Amniotic epithelial cell (primary cell): ENCODE measurements at places on chromosomes 2 and 18.

DNA sequence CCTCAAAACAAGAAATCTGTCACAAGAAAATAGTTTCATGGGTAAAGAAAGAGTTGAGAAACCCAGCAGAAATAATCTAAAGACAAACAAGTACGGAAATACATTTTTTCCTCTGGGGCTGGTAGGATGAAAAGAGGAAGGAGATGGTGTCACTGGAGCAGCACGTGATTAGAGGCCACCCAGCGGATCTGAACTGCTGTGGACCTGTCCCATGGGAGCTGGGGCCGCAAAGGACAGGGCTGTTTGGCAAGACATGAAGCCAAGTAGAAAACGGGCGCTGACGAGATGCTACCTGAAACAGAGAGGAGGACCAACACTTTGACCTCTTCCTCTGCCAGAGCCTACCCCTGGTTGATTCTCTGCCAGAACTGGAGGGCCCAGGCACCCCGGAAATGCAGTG is 295.4 kb upstream of the ATP5MC3 start:
- no peak for DNase-seq

DNA sequence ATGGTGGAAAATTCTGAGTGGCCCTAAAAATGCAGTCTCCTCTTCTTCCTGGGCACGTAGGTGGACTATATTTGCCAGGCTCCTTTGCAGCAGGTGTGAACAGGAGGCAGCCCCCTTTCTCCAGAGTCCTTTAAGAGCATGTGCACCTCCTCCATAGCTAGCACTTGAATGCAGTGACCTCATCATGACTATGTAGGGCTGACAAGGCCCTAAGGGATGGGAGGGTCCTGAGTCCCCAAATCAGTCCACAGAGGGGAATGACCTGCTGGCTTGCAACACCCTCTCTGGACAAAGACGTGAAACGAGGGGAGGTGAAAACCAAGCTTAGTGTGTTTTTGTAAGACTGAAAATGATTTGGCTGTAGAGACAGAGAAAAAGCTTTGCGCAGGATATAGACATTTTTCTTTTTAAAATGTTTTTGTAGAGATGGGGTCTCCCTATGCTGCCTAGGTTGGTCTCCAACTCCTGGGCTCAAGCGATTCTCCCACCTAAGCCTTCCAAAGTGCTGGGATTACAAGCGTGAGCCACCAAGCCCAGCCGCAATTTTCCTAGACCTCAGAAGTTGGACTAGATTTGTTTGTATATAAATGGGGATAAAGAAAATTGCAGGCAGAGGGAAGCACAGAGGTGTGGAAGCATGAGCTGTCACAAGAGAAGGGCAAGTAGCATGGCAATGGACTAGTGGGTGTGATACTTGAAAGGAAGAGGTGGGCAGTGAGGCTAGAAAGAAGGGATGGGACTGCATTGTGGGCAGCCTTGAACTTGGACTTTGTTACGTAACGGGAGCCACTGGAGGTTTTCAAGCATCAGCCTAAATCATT is 28.8 kb downstream of the LONRF2 start:
- DNase-seq: peak; percentile 11

DNA sequence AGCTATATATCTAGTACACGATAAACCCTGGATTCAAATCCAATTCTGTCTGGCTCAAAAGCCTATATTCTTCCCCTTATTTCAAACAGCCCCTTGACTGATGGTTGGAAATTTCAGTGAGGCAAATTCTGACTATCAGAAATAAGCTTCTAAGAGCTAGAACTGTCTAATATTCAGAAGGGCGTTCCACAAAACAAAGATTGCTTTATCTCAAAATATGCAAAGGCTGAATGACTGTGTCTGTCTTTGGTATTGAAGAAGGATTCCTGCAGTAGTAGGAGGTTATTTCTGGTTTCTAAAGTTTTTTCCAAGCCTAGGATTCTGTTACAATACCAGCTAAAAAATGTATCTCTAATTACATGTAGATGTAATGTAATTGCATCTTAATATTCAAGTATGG is 31.1 kb downstream of the DRC1 start:
- peak; percentile 22 for DNase-seq

GRCh38 chr18:2970772-2971659 is 41.9 kb downstream of the LPIN2 start:
- peak; percentile 29 for DNase-seq

DNA sequence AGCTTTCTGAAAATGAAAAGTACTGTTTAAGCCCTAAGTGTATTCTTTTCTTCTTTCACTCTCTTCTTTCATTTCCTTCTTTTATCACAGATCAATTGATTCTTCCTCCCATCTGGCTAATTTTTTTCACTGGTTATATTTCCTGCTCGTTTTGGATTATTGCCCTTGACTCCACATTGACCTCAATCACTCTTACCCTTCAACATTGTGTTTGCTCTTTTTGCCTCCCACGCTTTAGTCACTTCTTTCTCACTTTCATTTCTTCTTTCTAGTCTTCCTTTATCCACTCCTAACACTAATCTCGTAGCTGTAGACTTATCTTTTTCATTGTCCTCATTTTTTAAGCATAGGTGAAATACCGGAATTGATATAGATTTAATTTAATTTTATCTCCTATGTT is 320.3 kb upstream of the VRK2 start:
- DNase-seq: no peak

DNA sequence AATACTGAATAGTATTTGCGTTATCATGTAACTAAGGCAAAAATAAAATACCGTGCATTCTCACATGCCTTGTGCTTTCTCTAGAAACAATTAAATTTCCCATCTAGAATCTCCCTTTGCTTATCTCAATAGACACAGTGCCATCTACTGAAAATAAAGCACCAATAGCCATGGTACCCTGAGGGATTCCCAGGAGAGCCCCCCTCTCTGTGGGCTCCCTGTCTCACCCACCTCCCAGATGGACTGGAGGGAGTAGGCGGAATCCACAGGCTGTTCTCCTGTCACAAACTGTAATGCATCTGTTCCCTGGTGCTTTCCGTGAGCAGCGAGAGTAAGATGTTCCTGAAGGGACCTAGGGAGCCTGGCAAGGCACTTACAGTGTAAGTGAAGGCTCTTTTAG is 112.4 kb upstream of the UPP2 start:
- no peak for DNase-seq

DNA sequence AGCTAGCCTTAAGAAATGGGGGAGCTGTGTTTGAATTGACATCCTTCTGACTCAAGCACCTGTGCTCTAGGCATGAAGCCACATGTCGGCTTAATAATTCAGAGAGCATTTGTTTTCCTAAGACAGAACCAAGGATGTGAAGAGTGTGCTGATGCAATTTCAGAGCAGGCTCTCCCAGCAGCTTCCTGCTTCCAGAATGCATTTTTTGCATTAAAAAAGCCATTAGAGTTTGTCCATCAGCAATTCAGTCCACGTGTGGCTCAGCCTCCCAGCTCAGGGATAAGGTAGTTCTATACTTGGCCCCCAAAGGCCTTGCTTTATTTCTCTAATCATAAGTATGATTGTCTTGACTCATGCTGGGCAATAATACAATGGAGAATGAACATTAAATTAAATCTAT is 37.7 kb downstream of the DOCK10 start:
- DNase-seq: no peak

- peak; percentile 71 for DNase-seq
Observed at GRCh38 chr2:38116762-38117161, 40.8 kb upstream of the CYP1B1 start.

DNA sequence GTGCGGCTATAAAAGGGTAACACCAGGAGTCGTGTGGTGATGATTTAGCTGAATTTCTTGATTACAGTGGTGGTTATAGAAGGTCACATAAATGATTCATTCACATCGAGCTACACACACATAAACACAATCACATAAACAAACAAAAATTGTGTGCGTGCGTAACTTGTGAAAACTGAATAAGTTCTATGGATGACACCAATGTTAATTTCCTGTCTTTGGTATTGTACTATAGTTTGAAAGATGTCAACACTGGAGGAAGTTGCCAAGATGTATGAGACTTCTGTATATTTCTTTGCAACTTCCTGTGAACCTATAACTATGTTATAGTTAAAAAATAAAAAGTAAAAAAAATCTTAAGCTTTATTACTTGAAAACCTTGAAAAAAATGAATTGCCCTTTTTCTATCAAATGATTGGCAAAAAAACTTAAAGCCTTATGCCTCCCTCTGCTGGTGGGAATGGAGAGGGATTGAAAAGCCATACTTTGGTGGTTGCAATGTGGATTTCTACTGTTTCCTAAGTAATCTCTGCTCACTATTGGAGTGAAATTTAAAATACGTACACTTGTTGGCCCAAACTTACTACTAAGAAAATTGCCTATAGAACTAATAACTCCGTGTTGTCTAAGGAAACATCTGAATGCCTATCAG is 227.7 kb downstream of the RPIA start:
- peak; percentile 4 for DNase-seq

GRCh38 chr2:241612156-241613016 is 24.6 kb downstream of the THAP4 start:
- DNase-seq: no peak

DNA sequence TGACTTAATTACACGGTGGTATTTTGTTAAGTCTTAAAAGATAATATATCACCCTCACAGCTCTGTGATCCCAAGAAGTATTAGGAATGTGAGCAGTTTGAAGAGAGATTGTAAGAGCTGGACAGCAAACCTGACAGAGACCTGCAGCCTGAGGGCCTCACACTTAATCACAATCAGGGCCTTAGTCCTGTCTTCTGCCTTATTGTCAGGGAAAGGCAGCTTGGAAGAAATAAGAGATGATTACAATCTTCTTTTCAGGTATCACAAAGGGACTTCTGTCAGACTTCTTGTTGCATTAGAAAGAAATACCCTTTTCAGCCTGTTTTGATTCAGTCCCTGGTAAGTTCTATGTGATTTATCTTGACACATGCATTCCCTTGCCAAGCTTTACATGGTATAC is 1433.8 kb upstream of the SLC39A10 start:
- no peak for DNase-seq

GRCh38 chr2:54908591-54908990 is 141.7 kb downstream of the RTN4 start:
- DNase-seq: no peak

GRCh38 chr2:11411768-11412448 is 54.1 kb downstream of the E2F6 start:
- DNase-seq: peak; percentile 29

DNA sequence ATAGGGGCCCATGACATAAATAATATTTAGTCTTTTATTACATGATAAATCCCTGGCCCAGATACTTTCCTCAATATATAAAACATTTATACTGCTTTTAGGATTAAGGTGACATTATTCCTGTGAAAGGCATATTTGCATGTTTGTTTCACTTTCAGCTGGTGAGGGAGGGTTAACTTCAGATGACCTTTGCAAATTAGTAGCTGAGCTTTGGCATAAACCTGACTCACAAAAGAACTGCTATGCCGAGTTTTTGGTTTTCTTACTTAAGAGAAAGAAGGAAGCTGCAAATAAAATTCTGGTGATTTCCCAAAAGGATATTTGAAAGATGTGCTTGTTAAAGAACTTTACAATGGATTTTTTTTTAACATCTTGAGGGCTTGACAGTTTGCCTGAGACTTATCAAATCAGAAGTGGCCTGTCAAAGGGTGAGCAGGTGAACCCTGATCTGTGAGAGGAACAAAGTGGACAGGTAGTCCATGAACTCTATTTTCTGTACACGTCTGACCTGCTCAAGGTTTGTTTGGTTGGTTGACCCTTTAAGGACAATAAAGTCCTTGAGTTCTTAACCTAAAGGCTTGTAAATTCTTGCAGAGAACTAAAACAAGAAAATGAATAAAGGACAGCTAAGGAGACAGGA is 93.5 kb downstream of the FAM124B start:
- no peak for DNase-seq

GRCh38 chr2:8514796-8515758 is 166.8 kb upstream of the ID2 start:
- DNase-seq: no peak

DNA sequence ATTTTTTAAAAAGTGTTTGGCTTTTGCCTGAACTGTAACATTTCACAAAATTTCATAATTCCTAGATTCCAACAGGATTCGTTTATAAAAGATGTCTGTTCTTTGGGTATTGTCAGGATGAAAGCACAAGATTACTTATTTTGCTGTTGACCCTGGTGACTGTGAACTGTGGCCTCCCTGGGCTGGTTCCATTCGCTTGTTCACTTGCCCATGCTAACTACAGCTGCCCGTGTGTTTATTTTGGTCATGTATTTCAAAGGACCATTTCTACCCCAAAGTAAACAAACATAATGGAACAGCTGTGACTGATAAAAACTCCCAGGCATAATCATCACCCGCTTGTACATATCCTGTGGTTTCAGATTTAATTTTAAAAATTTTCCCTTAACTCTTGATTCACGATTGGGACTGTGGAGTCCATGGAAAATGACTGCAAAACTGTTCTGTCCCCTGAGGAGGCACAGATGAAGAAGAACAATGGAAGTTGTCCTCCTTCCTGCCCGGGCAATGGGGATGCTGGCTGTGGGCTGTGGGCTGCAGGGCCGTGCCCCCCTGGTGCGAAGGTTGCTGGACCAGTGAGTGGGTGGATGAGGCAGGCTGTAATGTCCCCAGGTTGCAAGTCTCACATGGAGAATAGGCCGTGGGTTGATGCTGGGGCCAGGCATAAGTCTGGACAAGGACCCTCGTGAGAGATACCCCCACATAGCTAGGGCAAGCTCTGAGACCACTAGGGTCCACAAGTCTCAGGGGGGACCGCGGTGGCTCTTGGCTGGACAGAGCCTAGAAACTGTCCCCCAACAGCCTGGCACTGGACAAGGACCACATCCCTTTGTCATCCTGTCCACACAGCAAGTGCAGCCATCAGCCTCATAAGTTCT is 28.9 kb upstream of the HDAC4 start:
- DNase-seq: no peak

DNA sequence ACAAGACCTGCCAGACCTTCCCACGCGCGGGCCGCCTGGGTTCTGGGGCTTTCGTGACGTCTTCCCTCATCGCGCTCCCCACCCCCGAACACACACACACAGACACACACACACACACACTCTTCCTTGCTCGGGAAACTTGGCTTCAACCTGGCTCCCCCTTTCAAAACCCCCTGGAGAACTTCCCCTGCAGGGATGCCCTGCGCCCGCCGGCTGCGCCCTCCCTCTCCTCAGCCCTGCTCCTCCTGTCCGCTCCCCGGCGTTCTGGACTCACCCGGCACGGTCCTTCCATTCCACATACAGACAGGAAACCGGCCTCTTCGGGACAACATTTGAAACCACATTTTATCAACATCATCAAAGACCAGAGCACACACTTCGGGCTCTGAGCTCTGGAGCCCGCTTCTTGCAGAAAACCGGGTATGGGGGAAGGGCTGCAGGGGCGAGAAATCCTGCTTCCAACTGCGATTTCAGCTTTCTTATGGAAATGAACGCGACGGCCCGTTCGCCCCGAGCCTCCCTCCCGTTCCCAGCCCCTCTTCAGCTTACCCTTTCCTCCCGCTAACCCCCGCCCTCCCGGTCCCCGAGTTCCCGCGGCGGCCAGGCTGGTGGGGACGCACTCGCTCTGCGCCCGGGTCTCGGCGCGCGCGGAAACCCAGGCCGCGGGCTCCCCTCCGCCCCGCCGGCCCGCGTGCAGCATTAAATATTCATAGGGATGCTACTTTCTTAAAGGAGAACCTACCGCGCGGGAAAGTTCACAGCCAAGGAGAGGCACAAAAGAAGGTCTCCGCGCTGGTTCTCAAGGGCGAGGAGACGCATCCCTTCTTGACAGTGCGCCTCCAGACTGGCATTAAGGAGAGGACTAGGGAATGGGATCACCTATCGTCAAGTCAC is 18.3 kb downstream of the POU3F3 start:
- no peak for DNase-seq
